ENCODE measurements at places on chromosomes 5 and 9. TPM values are rescaled to one million over a fixed set of nuclear protein-coding genes. Genes with fewer than 3 reads are reported as not detected.

DNA sequence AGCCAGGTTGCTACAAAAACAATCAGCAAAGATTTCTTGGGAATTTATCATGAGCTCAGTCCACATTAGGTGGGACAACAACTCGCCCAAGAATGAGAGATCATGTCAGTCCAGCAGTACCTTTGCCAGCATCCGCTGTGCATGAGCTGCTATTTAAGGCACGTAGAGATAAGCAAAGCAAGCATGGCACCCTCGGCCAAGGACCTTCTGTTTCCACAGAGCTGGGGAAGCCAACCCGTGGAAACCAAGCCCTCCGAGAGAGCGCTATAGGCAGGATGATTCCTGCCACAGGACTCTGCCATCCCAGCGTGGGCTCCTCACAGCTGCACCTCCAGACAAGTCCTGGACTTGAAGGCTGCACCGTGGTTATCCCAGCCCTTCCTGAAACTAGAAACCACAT lies 189.5 kb upstream of the PPP1R26 start:
- no peak for ATAC-seq

- ATAC-seq: no peak
Measured at GRCh38 chr5:61734001-61734400, 401.9 kb downstream of the ZSWIM6 start.

DNA sequence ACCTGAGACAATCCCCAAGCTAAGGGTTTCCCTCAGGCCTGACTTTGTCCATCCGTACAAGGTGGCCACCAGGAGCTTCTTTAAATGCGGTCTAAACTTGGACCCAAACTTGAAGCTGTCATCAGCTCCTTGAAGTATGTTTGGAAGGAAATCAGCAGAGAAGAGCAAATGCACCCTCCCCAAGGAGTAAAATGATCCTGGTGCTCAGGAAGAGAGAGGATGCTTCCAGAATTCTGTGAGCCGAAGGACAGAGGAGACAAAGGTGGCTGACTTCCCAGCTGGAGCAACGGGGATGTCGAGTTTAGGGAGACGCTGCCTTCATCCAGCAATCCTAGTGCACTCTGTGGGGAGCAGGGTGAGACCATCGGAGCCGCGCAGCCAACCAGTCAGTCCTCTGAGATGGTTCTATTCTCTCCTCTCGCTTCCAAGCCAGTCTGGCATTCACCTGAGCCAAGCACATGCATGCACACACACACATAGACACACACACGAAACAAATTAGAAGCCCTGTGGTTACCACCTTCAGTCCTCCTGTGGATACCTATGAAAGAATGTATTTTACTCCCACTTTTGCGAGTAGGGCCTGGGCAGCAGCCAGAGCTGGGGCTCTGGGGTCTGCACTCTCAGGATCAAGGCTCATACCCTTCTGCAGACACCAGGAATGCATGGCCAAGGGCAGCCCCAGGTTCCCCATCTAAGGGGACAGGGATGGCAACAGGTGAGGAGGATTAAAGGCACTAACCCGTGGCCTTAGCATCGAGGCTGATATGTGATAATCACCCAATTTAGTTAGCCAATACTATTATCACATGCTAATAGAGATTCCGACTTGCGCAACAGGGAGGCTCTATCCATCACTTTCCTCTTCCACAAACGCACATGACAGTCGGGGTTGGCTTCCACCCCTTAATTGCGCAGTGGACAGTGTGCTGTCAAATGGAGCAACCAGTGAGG lies 75.8 kb downstream of the GTF3C4 start:
- no peak for ATAC-seq

DNA sequence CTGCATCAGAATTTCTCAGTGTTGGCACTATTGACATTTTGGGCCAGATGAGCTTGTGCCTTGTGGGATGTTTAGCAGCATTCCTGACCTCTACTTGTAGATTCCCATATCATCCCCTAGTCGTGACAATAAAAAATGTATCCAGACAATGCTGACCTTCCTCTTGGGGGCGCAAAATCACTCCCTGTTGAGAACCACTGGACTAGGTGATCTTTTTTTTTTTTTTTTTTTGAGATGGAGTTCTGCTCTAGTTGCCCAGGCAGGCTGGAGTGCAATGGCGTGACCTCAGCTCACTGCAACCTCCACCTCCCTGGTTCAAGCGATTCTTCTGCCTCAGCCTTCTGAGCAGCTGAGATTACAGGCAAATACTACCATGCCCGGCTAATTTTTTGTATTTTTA lies 22.6 kb downstream of the STXBP1 start:
- ATAC-seq: no peak

- ATAC-seq: no peak
Measured at GRCh38 chr5:132905938-132906337, 32.5 kb downstream of the LEAP2 start.

- ATAC-seq: no peak
Measured at GRCh38 chr9:15010581-15010980, 100.4 kb upstream of the FREM1 start.

DNA sequence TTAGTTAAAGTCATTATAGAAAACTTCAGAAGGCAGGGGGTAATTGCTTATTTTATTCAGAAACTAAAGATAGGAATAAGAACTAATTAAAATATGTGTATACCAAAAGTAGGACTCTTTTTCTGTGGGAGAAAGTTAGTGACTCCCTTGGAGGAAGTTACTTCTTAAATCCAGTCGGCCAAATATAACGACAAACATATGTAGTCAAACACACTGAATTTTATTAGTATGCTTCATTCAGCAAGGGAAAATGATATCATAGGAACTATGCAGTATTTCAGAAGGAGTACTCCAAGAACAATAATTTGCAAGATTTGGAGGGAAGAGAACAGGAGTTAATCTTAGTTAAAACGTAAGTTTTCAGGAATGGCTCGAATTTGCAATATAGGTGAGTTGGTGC lies 432.6 kb downstream of the CYLC2 start:
- no peak for ATAC-seq

DNA sequence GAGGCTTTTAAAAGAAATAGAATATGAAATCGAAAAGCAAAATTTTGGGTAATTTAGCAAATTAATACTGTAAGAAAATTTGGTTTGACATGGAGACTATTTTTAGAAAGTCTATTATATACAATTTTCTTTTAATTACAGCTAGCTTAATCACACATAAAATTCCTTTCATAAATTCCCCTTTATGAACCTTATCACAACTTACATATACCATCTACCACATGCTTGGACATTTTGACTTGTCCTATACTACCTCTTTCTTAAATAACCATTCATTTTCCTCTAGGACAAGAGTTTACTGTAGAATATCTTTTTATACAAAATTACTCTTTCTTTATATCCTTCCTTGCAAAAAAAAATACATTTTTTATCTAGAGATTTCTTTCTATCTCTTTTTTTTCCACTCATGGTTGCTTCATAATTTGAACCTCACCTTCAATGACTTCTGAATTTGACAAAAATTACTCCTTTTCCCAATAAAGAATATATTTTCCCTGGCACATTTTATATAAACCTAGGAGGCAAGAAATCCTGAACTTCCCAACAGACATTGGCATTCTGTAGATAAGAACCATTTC lies 34.0 kb upstream of the SYK start:
- ATAC-seq: no peak

- ATAC-seq: no peak
Measured at GRCh38 chr5:149756354-149756753, 26.2 kb downstream of the PPARGC1B start.

DNA sequence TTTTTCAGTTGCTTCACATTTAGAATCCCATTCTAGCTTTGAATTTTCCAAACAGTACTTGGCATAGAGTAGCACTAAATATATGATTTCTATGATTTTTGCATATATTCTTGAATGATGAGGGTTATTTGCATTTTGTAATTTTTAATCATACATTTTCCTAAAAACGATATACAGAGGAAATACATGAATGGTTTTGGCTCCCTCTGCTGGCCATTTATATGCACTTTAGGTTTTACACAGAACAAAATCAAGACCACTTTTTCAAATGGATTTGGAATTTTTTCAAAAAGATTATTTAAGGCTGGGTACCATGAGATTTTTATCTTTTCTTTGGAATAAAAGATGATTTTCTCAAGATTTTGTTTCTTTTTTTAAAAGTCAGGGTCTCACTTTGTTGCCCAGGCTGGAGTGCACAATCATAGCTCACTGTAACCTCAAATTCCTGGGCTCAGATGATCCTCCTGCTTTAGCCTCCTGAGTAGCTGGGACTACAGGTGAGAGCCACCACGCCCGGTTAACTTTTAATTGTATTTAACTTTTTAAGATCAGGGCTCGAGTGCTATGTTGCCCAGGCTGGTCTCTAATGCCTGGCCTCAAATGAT lies 16.7 kb upstream of the COMMD10 start:
- ATAC-seq: no peak

DNA sequence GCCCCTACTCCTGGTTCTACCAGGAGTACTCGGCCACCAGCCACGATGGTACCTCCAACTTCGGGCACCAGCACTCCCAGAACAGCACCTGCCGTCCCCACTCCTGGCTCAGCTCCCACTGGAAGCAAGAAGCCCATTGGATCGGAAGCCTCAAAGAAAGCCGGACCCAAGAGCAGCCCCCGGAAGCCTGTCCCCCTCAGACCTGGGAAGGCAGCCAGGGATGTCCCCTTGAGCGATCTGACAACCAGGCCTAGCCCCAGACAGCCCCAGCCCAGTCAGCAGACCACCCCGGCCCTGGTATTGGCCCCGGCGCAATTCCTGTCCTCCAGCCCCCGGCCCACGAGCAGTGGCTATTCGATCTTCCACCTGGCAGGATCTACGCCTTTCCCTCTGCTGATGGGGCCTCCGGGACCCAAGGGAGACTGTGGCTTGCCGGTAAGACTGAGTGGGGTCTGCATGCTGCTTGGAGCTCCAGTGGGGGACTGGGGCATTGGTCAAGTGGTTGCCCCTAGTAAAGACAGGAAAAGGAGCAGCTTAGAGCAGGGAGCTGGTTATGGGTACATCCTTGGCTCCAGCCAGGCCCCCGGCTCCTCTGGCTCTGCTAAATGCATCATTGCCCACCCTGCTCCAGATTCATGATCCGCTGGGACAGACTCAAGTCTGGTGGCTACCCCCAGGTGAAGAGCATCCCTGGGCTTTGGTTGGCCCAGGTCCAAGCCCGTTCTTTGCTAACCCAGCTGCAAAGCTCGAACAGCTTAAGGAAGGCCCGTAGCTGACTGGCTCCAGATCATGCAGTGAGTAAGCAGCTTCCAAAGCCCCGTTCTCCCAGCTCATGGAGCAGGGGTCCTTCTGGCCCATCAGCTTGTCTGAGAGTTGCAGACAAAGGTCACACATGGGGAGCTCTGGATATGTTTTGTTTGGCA lies 14.0 kb downstream of the COL27A1 start:
- ATAC-seq: no peak

- no peak for ATAC-seq
Measured at GRCh38 chr5:68771732-68772131, 322.1 kb upstream of the SLC30A5 start.

DNA sequence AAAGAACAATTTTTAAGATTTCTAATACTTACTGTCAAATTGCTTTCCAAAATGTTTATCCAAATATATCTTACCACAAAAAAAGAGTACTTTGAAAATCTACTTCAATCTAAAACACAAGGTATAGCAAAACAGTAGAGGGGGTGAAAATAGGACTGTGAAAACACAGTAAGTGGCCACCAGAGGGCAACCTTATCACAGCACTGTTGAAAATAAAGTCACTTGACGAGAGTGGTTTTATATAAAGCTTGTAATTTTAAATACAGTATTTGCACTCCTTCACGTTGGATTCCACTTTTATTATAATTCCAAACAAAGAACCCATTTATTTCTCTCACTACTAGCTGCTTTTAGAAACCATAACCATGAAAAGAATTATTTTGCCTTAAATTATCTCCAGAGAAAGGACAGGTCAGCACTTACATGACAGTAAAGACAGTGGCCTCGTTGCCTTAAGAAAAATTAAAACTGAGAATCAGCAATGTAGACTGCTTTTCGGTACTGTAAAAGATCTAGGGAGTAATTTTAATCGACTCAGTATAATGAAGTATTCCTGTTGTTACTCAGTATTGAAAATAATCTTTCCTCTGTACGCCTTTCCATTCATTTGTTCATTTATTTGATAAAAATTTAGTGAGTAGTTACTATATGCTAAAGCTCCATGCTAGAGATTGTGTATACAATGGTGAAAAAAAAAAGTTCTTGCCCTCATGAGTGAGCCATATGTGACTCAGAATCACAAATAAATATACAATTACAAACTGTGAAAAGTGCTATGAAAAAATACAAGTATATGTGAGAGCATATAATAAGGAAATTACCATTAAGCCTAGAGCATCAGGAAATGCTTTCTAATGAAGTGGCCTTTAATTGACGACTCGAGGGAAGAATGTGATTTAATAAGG lies 40.0 kb upstream of the CDK5RAP2 start:
- peak; percentile 74 for ATAC-seq

DNA sequence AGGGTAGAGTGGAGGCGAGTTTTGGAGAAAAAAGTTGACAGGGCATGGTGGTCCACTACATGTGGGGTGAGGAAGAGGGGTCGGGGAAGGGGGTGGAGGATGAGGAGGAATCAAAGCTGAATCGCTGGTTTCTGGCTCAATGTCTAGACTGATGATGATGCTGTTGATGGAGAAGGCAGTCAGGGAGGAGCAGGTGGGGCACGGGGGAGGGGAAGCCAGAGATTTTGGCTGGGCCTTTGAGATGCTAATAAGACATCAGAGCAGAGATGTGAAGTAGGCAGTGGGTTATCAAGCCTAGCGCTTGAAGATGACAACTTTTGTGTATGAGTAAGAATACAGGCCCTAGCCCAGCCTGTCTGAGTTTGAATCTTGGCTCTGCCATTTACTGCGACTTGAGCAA lies 32.4 kb upstream of the TTC23L start:
- ATAC-seq: no peak

Gene ERAP2
- 11.2 TPM for total RNA-seq

Gene IFNE
- not detected for total RNA-seq

Gene CBY3
- not detected for total RNA-seq

Gene DND1
- total RNA-seq: 0.67 TPM

Gene ZMYND19
- 10.0 TPM for total RNA-seq

Gene TMED9
- total RNA-seq: 50.9 TPM

All from gastroesophageal sphincter (tissue), 4 donors.